ENCODE measurements at places on chromosomes 4 and X.
A peak's percentile ranks its signal among the peaks of the same experiment; 100 is the strongest.

DNA sequence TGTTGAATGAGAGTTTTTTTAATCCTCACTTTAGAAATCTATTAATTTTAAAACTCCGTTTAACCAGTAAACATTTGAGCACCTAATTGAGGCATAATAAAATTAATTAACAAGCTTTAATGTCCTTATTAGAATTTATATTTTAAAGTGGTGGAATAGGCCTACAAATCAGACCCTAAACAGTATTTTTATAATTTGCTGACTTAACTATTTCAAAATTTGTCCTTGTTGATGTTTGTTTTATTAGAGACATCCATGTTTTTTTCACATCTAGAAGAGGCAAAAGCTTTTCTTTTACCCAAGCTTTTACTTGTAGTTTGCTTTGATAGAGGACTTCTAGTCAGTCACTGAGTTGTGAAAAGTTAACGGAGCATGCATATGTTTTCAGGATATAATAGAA, 3.8 kb downstream of the SAP30 start:
- no peak for DNase-seq

GRCh38 chrX:86148594-86148993, 343 bp downstream of the DACH2 start:
- no peak for DNase-seq

DNA sequence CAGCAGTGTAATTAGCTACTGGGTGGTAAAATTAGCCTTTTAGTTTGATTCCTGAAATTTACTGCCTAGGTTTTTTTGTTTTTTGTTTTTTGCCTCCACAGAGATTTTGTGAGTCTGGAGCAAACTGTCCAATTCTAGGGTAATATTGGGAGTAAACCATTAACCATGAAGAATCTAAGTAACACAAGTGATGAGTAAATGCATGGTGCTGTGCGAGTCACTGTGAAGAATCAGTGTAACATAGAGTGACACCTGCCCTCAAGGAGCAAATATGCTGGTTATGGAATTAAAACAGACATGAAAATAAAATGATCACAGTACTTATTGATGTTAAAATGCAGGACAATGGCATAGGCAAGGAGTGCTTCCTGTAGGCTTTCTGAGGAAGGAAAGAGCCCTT, 60.1 kb downstream of the LRP2BP start:
- DNase-seq: no peak

DNA sequence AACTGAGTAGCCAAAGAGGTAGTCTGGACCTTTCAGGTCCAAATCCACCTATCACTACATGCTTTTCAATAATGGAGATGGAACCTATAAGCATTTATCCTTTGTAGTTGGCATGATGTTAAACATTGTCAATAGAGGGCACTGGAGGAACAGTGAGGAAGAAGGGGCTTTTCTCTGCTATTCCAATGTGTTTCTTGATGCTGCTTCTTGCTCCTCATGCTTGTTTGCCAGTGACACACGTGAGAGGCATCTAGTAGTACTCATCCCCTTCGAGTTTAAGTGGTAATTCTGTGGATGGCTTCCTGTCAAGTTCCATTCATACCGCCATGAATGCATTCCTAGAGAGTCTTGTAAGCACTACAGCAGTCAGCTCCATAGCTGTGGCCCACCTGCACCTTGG, 84.0 kb downstream of the NAA11 start:
- DNase-seq: no peak

- no peak for DNase-seq
Measured at GRCh38 chrX:38426785-38427184, 74.4 kb downstream of the OTC start.

DNA sequence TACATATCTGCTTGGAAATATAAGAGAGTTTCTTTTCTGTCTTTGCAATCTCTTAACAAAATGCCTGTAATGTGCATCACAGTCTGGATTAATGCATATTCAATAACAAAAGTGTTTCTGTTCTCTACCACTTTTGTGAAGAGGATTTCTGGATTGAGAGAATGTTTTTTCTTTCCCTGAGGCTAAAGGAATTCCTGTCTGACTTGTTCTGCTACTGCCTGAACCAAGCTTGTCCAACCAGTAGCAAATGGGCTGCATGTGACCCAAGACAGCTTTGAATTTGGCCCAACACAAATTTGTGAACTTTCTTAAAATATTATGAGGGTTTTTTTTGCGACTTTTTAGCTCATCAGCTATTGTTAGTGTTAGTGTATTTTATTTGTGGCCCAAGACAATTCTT, 1133.9 kb downstream of the SH3BGRL start:
- no peak for DNase-seq

DNA sequence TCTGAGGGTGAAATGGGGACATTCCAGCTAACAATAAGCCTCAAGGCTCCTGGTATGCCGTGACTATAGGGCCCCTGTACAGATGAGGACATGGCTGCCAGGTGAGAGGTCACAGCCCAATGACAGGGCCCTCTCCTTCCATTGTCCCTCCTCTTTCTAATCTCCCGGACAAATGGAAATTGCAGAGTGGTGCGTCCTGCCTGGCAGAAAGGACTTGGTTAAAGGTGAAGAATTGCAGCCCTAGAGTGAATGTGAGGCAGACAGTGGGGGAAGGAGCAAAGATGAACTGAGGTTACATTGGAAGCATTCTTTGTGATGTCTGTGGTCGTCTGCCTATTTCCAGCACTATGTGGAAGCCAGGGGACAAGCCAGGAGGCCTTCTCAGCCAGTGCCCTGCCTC, 6.7 kb upstream of the UCP1 start:
- DNase-seq: no peak

- no peak for DNase-seq
Measured at GRCh38 chr4:150600812-150601445, 19.0 kb downstream of the MAB21L2 start.

- DNase-seq: no peak
Measured at GRCh38 chrX:43581888-43582539, 74.1 kb upstream of the MAOA start.

DNA sequence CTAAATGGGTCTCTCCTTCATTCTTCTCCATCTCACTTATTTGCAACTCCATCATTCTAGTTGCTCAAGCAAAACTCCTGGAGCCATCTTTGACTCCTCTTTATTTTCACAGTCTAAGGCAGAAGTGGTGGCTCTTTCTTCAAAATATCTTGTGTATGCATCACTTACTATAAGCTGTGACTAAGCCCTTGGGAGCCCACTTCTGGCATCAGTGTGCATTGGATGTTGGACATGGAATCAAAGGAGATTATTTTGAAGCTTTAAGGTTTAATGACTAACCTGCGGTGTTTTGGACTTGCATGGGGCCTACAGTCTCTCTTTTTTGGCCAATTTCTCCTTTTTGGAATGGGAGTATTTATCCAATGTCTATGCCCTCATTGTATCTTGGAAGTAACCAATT, 276.8 kb downstream of the SPOCK3 start:
- no peak for DNase-seq

DNA sequence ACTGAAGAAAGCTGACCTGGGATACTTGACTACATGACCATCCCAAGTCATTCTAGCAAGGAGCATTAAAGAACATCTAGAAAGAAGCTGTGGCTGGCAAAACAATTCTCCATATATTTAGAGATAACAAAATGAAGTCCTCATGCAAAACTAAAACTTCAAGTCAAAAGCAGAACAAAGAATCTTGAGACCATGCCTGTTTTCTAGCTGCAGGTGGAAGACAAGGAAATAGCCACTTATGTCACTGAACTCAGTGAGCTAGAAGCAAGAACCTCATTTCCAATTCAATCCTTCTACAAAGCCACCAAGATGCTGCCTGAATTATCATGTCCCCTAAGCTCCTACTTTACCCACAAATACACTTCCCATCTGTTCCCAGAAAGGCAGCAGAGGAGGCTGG, 13.8 kb downstream of the USP46 start:
- no peak for DNase-seq

GRCh38 chr4:2416564-2417225, 1.8 kb downstream of the ZFYVE28 start:
- peak; percentile 46 for DNase-seq

DNA sequence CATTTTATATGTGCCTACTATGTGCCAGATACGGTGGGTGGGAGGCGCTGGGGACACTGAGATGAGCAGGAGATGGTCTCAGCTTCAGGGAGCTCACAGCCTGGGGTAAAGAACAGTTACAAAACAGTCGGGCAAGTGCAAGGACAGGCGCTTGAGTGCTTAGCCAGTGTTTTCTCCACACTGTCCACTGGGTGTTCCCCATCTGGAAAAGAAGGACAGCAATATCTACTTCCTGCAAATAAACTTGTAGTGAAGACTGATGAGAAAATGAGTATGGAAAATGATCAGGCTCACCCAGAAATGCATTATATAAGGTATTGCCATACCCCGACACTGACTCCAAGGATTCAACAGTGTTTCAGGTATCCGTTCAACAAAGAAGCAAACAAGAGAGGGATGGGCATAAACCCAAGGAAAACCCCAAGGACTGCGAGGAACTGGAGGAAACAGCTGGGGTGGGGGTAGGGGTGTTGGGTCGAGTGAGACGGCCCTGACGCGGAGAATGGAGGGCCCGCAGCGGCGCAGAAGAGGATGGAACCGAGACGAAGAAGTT, 835 bp downstream of the TMEM185A start:
- no peak for DNase-seq

DNA sequence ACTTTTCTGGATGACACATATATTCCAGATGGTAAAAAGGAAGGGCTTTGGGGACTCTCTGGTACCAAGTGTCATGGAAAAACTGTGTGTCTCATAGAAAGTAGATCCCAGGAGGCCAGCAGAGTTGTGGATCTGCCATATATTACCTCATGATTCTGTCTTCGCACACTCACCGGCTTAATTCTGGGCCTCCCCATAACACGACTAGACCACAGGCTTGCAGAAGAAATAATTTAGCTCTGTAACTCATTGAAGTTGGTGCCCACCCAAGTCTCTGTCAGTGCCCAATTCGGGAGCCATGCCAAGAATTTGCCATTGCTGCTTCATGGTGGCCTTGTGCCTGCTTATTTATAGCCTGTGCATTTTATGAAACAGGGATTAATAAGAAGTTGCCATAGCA, 104.5 kb downstream of the AR start:
- no peak for DNase-seq

DNA sequence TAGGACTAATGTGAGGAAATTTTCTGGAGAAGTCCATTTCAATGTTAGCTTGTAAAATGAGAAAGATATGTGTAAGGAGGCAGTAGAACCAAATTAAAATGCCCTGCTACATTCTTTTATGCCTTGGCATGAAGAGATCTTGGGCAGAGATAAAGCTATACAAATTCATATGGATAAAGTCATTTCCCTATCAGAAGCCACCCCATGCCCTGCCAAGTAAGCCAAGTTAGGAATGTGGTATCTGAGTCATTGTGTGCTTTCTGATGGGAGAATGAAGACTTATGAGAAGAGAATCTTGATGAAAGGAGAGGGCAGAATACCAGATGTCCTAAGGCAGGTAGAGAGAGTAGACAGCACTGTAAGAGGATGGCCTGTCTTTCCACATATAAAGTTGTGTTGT, 83.7 kb downstream of the TEX13A start:
- DNase-seq: no peak

DNA sequence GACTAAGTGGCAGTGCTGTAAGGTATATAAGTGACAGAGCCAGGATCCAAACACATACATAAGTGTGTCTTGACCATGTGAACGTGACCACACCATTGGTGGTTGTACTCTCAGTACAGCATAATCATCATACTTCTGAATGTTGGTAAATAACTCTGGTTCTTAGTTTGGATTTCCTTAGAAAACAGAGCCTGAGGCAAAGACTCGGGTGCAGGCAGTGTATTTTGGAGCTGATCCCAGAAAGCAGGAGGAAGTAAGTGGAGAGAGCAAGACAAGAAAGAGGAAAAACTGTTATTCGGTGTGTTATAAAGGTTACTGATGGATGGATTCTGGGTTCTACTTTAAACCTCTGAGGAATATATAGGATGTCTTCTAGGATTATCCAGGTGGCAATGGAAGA, 127.9 kb downstream of the SLC39A8 start:
- no peak for DNase-seq

Measured in dorsolateral prefrontal cortex (tissue), 122 donors.